ENCODE measurements at places on chromosomes 6 and 20.

GRCh38 chr6:137492289-137493217, 1.6 kb downstream of the OLIG3 start:
- no peak for DNase-seq

DNA sequence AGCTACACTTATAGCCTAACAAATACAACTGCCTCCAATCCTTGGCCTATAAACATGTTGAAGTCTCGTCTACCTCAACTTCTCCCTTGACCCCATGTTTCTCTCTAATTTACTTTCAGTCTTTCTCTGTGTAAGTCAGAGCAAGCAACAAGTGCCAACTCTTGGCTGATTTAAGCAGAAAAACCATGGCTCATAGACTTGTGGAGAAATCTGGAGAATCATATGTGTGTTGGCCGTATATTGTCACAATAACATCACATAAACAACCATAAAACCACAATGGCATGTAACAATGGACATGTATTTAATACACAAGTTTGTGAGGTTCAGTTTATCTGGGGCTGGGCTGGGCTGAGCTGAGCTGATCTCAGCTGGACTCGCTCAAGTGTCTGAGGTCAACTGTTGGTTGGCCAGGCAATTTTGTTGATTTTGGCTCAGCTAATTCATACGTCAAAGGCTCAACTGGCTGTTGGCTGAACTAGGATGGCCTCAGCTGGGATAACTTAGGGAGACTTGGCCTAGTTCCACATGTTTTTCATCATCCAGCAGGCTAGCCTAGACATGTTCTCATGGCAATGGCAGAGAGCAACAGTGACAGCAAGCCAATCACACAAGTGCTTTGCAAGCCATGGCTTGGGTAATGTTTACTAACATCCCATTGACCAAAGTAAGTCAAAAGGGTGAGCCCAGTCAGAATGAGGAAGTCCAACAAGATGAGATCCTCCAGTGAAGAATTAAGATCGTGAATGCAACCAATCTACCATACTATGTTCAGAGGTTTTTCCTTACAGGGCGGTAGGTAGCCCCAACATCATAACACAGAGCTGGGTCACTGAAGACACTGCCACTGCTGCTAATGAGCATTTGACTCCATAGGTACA, 12.9 kb upstream of the TBC1D22B start:
- peak; percentile 20 for DNase-seq

- DNase-seq = no peak
Measured at GRCh38 chr6:157621406-157621805, 201.6 kb upstream of the SNX9 start.

GRCh38 chr6:167481307-167481926, 156.5 kb downstream of the TTLL2 start:
- no peak for DNase-seq

DNA sequence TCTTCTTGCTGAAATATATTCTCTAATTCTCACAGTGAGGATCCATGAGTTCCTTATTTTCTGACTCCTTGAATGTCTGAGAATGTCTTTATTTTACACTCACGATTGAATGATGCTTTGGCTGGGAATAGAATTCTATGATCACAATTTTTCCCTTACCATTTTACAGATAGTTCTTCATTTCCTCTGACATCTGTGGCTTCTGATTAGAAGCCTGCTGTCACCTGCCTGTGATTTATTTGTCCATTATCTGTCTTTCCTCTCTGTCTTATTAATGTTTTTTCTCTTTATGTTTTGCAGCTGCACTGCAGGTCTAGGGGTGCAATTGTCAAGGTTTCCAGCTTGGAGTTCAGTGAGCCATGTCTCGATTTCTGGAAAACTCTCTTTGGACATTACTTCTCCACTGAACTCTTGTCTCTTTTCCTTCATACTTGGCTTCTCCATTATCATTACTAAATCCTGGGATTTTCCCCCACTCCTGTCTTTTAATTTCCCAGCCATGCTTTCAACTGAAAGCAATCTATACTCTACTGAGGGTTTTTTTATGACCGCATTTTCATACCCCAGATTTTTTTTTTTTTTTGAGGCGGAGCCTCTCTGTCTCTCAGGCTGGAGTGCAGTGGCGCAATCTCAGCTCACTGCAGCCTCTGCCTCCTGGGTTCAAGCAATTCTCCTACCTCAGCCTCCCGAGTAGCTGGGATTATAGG, 121.2 kb upstream of the PRND start:
- no peak for DNase-seq

GRCh38 chr20:51934301-51935002, 132.1 kb upstream of the SALL4 start:
- DNase-seq = peak; percentile 8
